Endothelial cell of umbilical vein (primary cell): ENCODE measurements at places on chromosomes 13 and 19.
A peak's percentile ranks its signal among the peaks of the same experiment; 100 is the strongest.

GRCh38 chr19:13830114-13830740 is 35.0 kb downstream of the ZSWIM4 start:
- no peak for DNase-seq

DNA sequence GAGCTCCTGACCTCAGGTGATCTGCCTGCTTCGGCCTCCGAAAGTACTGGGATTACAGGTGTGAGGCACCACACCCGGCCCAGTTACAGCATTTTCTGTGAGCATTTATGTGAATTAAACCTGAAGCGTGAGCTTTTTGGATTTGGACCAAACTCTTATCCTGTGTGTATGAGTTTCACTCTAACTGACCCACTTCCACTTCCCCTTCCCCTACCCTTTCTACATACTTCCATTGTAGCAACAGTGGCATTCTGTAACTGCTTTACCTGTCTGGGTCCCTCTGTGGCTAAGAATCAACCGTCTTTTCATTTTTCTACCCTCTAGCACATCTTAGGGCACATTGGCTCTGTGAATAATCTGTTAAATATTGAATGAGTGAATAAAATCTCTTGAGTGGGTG is 16.2 kb downstream of the FRY start:
- no peak for DNase-seq

GRCh38 chr19:38496603-38497487 is 63.4 kb downstream of the RYR1 start:
- no peak for DNase-seq

GRCh38 chr19:33812388-33813330 is 16.0 kb downstream of the KCTD15 start:
- no peak for DNase-seq

DNA sequence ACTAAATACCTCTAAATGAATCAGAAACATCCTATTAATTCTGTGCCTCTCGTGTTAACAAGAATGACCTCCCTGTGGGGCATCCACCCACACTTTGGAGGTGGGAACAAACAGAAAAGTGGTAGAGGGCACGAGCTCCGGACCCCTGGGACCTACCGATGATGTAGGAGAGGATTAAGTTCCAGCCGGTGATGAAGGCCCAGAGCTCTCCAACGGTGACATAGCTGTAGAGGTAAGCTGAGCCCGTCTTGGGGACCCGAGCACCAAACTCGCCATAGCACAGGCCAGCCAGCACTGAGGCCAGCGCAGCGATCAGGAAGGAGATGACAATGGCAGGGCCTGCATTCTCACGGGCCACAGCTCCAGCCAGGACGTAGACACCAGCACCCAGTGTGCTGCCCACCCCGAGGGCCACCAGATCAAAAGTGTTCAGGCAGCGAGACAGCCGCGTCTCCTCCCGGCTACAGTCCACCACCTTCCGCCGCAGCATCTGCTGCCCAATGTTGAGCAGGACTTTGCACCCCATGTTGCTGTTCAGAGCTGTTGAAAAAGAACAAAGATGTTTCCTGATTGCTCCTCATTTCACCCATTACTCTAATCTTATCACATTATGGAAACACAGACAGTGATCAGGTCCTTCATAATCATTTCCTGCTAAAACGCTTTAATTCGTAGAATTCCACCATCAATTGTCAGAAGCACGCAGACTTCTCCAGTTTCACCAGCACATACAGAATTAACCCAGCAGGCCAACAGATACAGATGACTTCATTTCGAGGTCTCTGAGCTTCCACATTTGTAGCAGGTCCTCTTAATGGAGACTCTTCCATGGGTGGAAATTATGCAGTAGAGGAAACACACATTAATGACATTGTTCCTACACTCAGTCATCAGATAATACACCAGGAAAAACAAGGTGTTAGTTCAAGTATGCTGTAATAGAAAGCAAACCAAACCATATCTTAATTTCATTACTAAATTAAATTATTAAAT is 59.5 kb downstream of the SLC7A1 start:
- DNase-seq = peak; percentile 37
